Chondrocyte (in vitro differentiated cells): ENCODE measurements at places on chromosomes 16 and 17.
A peak's percentile ranks its signal among the peaks of the same experiment; 100 is the strongest.

DNA sequence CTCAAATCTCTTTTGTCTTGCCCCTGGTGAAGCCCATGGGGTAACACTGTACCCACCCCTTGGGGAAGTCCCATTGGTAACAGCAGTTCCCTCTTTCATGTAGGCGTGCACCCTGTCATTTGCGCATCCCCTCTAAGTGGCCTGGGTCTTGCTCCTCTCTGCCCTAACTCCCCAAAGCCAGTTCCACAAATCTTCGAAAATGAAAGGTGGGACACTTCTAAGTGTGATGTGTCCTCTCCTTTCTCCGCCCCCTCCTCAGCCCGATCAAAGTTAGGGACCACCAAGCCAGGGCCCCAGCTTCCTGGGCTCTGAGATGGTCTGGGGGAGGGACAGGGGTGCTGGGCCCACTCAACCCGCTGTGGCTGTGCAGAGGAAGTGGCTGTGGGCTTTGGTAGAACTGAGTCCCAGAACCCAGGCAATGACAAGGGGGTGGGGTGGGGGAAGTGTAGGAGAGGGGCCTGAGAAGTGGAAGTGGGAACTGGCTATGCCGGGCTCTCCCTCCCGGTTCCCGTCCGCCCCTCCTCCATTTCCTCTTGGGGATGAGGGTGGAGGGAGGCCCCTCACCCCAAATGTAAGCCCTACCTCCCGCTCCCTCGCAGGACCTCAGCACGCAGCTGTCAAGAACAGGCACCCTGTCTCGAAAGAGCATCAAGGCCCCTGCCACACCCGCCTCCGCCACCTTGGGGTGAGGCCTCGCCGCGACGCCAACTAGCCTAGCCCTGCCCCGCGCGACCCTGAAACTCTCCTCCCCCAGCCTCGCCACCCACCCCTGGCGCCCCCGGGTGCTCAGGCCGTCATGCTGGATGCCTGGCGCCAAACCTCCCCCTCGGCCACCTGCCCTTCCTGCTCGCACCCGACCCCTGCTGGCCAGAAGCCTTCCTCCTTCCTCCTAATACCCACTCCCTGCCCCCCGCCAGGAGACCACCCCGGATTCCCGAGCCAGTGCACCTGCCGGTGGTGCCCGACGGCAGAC lies 8.7 kb downstream of the ABI3 start:
- no peak for DNase-seq

DNA sequence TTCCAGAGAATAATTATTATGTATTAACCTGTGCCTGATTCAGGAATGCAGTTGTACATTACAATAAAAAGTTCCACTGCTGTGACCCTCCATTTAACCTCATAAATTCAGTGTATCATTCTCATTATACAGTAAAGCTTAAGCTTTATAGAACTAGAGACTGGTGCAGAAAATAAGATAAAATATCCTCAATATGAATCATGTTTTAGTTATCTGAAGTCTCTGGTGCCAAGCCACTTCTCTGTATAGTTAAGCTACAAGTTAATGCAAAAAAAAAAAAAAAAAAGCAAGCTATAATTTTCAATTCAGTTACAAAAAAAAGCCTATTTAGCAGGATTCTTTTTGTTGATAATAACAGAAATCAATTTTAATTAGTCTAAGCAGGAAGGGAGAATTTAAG lies 22.4 kb upstream of the SMIM36 start:
- DNase-seq: no peak

DNA sequence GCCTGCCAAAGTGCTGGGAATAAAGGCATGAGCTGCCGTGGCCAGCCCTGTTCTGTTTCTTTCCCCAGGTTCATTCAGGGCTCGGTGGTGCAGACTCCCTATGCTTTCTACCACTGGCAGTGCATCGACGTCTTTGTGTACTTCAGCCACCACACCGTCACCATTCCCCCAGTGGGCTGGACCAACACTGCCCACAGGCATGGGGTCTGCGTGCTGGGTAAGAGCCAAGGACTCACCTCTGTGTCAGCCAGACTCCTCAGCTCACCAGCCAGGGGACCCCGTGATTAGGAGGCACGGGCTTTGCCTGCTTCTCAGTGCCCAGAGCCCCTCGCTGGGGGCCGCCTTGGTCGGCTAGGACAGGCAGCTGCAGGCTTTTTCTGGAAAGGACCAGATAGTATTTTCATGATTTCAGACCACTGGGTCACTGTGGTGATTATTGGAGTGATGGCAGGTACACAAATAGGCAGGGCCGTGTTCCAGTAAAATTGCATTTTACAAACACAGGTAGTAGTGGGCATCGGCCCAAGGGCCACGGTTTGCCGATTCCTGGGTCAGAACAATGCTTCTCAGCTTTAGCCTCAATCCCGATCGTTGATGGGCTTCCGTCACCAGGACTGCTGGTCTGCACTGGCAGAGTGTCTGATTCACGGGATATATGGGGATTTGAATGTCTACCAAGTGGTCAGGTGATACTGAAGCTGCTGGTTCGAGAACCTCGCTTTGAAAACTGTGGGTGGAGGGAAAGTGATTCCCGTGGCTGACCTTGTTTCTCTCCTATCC lies 5.0 kb downstream of the ENGASE start:
- DNase-seq: peak; percentile 79

GRCh38 chr17:36540696-36541095 lies 4.0 kb upstream of the GGNBP2 start:
- no peak for DNase-seq

GRCh38 chr17:7561028-7561575 lies 617 bp upstream of the SENP3 start:
- no peak for DNase-seq

- DNase-seq: no peak
Observed at GRCh38 chr17:6135996-6136395, 65.8 kb downstream of the WSCD1 start.

- no peak for DNase-seq
Observed at GRCh38 chr16:30934827-30935557, 11.6 kb downstream of the FBXL19 start.

GRCh38 chr16:29023279-29024277 lies 38.7 kb downstream of the LAT start:
- DNase-seq: no peak

DNA sequence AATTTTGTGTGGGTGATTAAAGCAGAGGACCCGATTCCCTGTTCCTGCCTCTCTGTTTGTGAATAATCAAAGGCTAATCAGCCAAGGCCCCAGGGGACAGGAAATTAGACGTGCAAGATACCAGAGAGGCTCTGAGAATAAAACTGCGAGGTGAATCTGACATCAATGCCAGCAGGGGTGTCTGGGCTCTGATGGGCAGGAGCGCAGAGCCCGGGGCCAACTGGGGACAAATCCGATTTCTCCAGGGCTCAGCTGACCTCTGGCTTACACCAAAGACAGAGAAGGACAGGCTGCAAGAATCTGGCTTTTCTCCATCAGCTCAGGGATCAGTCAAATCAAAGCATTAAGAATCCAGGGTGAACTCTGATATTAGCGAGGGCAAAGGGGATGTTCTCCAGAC lies 174.3 kb downstream of the XYLT1 start:
- no peak for DNase-seq

- no peak for DNase-seq
Observed at GRCh38 chr16:25264597-25264996, 7.0 kb upstream of the ZKSCAN2 start.

DNA sequence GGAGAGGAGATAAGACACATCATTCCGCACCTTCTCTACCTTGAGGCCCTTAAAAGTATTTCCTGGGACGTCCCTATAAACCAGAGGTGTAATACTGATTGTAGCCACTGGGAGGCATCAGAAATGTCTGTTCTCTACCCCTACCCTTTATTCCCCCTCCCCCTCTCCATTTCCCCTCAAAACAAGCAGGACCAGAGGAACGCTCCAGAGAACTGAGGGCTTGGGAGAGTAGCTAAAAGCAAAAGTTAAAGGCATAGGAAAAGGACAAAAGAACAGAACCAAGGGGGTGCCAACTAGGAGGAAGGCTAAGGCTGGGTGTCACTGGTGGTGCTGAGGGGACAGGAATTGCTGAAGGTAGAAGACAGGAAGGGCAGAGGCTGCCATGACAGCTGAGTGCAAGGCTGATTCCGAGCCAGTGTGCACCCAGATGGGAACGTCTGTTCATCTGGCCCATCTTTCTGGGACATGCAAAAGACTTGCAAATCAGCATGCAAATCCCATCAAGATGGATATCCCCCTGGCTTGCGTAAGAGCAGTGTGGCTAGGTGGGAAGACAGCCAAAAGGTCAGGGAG lies 6.7 kb downstream of the CAMTA2 start:
- no peak for DNase-seq

GRCh38 chr17:29835435-29836351 lies 94.3 kb downstream of the SSH2 start:
- no peak for DNase-seq

DNA sequence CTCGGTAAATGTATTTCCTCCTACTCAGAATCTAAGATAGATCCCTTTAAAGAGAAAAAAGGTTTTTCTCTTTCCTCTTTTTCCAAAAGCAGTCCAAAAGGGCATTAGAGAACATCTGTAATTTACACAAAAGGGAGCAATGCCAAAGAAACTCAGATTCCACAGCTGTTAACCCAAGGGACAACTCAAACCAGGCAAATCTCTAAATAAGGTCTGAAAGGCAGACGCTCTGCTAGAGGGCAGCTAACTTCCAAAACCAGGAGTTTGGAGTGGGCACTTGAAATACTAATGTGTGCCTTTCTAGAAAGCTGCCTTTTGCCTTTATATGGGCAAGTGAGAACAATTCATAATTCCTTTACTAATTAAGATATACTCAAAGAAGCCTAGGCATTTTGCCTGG lies 435.7 kb downstream of the ZFHX3 start:
- DNase-seq: no peak

- no peak for DNase-seq
Observed at GRCh38 chr16:549544-550263, 10.5 kb upstream of the PRR35 start.

- no peak for DNase-seq
Observed at GRCh38 chr17:77266213-77266612, 125.4 kb downstream of the SEC14L1 start.

DNA sequence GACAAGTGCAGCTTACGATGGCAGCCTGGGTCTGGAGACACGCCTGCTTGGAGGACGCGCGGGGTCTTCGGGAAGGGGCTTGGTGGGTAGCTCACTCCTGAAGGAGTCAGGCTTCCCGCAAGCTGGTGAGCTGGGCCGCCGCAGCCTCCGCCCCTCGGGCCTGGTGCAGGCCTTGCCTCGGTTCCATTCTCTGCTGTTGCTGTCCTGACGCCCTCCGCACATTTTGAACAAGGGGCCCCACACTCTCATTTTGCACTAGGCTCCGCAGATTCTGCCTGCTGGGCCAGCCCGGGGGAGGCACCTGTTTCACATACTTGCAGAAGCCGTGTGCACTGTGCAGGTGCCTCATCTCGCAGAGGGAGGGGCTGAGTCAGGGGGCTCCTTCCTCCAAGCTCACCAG lies 31.9 kb upstream of the CBX4 start:
- peak; percentile 84 for DNase-seq

DNA sequence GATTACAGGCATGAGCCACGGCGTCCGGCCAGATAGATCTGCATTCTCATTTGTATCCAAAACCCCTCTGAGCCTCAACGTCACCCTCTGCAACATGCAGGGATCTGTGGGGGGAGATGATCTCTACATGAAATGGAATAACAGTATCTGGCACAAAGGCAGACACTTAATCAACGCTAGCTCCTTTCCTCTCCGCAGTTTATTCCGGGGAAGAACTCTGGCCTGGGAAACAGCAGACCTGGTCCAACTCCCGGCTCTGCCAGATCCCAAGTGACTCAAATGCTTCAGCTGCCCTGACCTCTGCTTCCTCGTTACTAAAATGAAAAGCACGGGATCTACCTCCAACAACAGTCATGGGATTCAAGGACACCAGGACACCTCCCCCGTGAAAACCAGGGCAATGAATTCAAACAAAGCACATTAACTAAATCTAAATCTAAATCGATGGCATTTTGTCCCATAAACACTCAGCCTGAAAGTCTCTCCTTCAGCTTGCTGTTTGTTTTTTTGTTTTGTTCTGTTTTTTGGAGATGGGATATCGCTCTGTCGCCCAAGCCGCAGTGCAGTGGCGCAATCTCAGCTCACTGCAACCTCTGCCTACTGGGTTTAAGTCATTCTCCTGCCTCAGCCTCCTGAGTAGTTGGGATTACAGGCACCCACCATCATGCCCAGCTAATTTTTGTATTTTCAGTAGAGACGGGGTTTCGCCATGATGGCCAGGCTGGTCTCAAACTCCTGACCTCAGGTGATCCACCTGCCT lies 78.2 kb downstream of the NXN start:
- DNase-seq: no peak

GRCh38 chr17:41037853-41038350 lies 3.2 kb upstream of the KRTAP1-3 start:
- DNase-seq: no peak

GRCh38 chr16:27829975-27830374 lies 233.5 kb downstream of the GSG1L start:
- peak; percentile 24 for DNase-seq

GRCh38 chr17:46117850-46118696 lies 75.2 kb downstream of the KANSL1 start:
- DNase-seq: no peak

DNA sequence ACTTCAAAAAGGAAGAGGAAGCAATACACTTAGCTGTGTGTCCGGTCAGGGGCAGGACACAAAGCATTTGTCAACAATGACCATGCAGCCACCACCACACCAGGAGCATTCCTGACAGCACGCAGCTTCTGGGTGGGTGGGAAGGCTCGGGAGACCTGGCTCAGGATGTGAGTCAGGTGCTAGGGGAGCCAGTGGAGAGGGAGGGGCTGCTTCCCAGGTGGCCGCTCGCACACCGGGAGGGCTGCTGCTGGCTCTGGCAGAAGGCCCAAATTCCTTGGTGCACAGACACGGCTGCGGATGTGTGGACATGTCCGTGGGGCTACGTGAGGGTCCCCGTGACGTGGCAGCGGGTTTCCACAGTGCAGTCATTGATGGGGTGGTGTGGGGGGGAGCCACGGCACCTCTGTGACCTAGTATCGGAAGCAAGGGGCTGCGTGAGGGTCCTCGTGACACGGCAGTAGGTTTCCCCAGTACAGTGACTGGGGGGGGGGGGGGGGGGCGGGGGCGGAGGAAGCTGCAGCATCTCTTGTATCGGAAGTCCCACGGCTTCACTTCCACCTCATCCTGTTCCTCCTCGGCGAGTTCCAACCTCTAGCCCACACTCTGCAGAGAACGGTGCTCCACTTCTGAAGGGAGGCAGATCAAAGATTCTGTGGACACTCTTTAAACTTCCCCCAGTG lies 112.8 kb downstream of the ZNF778 start:
- DNase-seq: no peak

- DNase-seq: peak; percentile 84
Observed at GRCh38 chr16:57754354-57755060, 18.9 kb downstream of the KATNB1 start.

DNA sequence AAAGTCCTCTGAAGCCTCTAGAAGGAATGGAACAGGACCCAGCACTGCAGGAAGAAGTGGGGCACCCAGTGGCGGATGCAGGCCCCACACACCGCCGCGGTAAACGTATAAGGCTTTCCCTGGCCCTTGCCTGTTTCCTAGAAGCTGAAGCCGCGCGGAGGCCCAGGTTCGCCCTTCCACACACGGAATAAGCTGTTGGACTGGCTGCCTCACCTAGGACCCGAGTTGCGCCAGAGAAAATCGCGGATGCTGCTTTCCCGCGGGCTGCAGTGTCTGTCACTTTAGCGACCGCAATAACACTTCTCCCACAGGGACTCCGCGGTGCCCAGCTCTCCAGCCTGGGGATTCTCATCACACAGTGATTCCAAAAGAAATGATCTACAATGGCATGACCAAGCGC lies 1736.9 kb downstream of the TP53TG3F start:
- DNase-seq: peak; percentile 71

- no peak for DNase-seq
Observed at GRCh38 chr16:50708373-50709060, 15.1 kb downstream of the NOD2 start.
